ENCODE measurements at places on chromosomes 1 and 21.

DNA sequence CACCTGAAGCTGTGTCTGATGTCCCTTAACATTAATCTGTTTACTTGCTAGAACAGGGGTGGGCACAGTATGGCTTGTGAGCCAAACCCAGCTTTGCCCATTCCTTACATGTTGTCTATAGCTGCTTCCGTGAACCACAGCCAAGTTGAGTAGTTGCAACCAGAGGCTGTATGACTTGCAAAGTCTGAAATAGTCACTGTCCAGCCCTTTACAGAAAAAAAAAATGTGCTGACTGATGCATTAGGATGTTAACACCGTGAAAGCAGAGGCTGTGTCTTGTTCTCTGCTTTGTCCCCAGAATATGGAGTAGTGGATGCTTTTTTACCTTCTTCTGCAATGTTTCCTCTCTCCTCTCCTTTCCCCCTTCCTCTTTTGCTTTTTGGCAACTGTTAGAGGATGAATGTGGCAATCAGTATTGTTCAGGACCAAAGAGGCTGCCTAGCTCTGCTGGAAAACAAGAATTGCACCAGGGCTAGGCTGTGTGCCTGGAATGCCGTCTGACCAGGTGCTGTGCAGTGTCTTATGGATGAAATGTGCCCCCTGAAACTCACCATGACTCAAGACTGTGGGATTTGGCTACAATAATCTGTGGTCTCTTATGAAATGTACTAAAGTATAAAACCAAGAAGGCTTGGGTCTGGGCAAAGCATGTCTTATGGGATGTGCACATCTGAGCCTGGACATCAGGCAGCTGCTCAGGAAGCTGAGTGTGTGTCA lies 79.6 kb upstream of the GCLM start:
- DNase-seq = no peak

- DNase-seq = no peak
Measured at GRCh38 chr1:77134359-77134758, 84.9 kb downstream of the PIGK start.

DNA sequence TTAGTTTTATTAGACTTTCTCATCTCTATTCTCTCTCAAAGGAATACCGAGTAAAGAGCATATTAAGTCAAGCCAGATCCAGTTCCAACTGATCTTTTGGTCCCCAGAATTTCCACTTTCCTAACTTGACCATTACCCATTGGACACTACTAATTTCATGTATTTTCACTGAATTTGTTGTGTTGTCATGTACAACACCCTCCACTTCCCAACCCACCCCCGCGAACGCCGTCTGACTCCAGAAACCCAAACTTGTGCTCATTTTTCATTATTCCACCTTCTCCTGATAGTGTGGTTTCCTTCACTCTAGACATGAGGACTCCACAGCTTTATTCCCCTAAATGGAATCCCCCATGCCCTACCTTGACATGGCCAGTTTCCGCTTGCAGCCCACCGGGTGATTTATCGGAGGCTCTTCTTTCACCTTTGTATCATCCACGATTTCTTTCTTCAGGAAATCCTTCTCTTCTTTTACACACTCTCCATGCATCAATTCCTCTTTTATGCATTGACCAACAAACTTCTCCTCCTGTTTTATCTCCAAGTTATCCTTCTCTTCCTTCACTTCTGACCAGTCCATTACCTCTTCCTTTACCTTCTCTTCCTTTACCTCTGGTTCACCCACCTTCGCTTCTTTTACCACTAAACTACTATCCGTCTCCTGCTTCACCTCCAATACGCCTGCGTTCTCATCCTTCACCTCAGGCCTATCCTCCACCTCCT lies 805 bp downstream of the ZNHIT6 start:
- no peak for DNase-seq

DNA sequence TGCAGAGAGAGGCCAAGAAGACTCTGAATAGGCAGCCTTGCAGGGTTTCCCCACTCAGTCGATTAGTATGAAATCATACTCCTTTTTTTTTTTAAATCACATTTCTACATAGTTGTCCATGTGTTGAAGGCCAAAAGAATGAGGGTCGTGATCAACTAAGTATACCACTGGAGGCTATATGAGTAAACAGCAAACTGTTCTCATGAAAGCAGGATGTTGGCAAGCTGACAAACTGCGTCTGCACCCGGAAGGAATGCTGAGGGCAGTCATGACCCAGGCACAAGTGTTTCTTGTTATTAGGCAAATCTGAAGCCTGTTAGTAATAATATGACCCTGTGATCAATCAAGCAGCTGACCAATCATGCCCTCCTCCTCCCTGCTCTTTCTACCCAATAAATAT lies 213.2 kb downstream of the USH2A start:
- DNase-seq = no peak

- no peak for DNase-seq
Measured at GRCh38 chr1:185694081-185694480, 40.1 kb upstream of the HMCN1 start.

- DNase-seq = no peak
Measured at GRCh38 chr1:154862907-154863306, 7.2 kb downstream of the KCNN3 start.

- DNase-seq = no peak
Measured at GRCh38 chr1:234322979-234323378, 50.3 kb upstream of the COA6 start.

- DNase-seq = no peak
Measured at GRCh38 chr1:3892748-3893147, 7.3 kb downstream of the C1orf174 start.

DNA sequence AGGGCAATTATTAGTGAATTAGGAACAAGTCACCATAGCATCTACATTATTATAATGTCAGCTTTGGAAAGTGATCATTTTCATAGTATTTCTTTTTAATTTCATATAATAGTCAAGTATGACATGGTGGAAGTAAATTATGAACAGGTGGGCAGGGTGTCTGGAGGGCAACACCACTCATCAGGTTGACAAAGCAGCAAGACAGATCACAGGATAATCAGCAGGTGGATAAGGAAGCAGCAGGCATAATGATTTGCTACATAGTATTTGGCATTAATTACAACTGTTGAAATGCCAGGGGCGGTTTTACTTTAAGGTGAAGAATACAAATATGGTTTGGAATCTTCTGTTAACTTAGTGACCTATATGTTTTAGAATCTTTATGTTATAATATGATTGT lies 1342.2 kb downstream of the PLA2G4A start:
- DNase-seq = no peak

DNA sequence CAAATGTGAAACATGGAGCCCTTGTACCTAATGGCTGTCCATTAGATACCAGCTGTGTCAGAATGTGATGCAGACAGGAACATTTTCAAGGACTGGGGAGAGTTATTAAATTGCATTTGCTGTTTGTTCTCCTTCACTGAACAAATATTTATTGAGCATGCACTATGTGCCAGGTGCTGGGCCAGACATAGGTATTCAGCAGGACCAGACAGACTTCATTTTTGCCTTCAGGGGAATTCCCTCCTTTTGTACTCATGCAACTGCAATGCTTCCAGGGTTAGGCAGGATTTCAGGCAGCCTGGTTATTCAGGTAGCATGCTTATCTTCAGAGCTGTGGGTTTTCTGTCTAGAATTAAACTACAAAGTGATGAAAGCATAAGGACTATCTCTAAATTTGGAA lies 64.2 kb upstream of the SMYD2 start:
- DNase-seq = no peak

GRCh38 chr1:19762175-19762779 lies 37.4 kb downstream of the TMCO4 start:
- no peak for DNase-seq

DNA sequence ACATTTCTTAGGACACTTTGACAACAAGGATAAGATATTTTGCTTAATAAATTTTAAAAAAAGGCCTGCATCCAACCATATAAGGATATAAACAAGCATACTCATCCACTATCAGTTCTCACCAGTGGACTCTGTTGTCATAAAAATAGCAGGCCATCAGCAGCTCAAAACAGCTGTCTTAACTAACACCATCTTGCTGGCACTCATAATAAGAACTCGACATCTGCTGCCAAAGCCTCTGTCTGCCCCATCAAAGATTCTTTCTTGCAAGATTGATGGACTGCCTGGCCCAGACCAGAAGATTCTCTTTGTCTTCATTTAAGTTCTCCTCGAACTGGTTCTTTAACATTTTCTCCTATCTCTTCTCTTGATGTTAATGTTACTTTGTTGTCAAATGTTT lies 10.1 kb downstream of the JMJD4 start:
- no peak for DNase-seq

- no peak for DNase-seq
Measured at GRCh38 chr21:32566741-32567389, 18.5 kb downstream of the TCP10L start.

- no peak for DNase-seq
Measured at GRCh38 chr1:58528518-58528917, 18.0 kb downstream of the OMA1 start.

DNA sequence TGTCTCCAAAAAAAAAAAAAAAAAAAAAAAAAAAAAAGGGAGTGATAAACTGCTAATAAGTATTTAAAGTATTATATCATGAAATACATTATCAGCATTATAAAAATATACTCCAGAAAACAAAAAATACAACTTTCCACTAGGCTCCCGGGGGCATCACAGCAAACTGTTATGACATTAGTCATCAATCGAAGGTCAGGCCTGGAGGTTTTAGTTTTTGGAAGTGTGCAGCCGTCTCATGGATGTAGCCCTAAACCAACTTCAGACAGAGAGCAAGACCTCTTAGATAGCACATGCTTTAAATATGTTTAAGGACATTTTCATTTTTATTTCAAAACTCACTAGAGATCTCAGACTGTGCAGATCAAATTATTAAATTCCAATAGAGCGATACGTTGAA lies 106.3 kb downstream of the RERE start:
- no peak for DNase-seq

DNA sequence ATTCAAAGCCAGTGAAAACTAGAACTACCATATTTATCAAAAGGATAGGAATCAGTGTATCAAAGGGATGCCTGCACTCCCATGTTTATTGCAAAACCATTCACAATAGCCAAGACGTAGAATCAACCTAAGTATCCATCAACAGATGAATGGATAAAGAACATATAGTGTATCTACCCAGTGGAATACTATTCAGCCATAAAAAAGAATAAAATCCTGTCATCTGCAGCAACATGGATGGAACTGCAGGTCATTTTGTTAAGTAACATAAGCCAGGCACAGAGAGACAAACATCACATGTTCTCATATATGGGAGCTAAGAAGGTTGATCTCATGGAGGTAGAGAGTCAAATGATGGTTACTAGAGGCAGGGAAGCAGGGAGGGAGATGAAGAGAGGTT lies 110.0 kb downstream of the PAX7 start:
- DNase-seq = no peak

GRCh38 chr1:161502641-161503393 lies 2.4 kb upstream of the FCGR2A start:
- no peak for DNase-seq

DNA sequence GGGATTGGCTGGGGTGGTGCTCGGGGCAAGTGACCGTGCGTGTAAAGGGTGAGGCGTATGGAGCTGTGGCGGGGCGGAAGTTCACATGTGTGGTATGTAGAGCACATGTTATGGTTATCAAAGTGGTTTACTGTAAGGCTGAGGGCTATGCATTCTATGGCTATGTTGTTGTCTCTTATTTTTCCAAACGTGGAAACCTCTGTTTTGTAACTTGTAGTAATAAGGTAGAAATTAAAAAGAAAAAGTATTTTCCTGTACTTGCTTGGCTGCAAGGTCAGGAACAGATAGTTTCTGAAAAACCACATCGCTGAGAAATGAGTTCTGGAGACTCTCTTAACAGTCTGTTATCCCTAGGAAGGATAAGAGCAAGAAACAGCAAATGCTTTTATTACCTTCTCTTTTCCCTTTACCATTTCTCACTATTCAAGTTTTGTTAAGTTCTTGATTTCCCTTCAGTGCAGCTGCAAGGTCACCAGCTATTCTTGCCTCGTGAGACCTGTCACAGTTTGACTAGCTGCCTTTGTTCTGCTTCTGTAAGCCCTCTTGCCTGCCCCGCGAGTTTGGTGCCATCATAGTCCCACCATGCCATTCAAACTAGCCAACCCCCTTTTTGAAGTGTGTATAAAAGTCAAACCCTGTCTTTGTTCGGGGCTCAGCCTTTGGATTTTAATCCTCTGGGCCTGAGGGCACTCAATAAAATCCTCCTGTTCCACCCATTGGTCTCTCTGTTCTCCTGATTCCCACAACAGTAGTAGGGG lies 9.5 kb downstream of the RNU1-2 start:
- DNase-seq = peak; percentile 100

- no peak for DNase-seq
Measured at GRCh38 chr1:208107425-208108212, 136.6 kb downstream of the PLXNA2 start.

GRCh38 chr1:89962024-89962741 lies 32.7 kb upstream of the ZNF326 start:
- no peak for DNase-seq

DNA sequence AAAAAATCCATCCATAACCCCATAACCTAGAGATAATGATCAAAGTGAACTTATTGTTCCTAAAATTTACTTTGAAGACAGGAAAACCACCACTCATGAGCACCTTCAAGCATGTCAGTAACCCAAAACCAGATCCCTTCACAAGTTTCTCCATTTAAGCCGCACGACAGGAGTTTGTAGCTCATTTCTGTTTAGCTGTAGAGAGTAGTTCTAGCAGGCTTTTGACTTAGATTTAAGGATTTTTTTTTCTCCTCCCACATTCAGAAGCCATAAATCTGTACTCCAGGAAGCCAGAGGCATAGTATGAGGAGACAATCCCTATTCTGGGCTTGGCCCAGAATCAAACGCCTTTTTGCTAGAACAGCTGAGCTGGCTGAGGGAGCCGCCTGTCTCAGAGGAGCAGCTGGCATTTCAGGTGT lies 25.6 kb downstream of the TOMM20 start:
- no peak for DNase-seq

DNA sequence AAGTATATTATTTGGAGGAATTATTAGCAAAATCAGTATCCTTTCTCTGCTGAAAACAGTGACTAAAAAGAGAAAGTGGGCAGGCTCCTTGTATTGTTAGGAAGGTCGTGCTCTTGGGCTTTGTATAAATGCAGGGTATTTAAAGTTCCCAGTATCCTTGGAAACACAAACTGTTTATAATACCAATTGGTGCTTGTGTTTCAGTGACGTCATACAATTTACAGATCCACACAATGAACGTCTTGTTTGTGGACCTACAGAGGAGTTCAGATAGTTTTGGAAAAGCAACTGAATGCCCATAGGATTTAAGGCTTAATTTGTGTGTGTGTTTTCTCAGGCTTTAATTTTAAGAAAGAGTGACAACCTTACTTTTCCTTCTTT lies 168.2 kb downstream of the RASAL2 start:
- DNase-seq = no peak
